Stimulated activated naive CD4-positive, alpha-beta T cell treated with Interleukin-2 at 50 U/mL for 16 hours (primary cell): ENCODE measurements at places on chromosomes 7 and 10.

DNA sequence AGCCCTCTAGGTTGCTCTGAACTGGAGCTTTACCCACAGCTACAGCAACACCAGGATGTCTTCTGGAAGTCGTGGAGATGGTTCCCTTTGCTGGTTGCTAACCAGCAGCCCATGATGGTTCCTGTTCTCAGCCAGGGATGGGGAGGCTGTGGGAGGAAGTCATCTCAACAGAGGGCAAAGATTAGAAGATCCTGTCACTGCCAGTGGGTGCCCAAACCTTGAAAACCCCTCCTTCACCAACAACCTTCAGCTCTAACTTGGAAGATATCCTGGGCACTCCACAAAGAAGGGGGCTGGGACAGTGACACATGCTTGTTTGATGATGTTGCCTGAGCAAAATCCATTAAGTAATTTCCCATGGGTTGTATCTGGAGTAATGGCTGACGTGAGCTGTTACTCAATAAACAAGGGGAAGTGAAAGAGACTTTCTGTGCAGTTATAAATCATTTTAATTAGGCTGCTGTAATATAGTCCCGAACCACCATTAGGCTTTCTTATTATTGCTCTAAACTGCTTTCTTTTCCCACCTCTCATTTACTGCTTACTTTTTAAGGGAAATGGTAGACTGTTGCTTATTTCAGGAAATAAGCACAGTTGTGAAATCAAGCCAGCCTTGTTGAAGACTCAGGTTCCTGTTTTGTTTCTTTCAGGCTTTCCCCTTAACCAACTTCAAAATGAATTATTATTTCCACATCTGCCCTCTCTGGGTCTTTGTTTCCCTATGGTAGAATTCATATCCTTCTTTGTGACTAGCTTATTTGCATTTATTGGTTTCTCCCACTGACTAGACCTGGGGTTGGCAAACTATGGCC, 124.8 kb downstream of the PPP1R17 start:
- DNase-seq, result no peak

DNA sequence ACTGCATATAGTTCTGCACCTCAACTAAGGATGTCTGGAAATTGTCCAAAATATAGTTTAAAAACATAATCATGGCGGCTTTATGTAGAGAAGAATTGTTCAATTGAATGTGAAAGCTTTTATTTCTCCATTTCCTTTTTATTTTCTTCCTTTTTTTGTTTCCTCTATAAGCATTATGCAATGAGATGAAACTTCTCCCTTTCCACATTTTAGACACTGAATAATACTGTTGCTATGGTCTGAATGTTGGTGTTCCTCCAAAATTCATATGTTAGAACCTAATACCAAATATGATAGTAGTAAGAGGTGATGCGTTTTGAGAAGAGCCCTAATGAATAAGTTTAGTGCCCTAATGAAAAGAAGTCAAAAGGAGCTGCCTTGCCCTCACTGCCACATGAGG, 175.0 kb downstream of the RNLS start:
- no peak for DNase-seq

DNA sequence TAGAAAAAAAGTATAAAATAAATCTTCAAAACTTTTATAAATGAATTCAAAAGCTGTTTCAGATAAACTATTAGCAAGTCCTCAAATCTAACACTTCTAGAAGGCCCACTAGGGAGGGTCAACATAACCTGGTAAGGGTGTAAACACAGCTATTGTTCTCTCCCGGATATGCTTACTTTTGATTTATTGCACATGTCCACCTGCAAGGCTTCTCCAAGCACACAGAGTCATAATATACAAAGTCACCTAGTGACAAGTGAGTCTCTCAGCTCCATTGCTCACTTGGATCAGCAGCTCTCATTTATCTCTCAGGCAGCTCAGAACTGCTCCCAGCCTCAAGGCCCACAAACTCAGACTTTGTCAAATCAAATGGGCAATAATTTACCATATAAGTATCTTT, 44.0 kb upstream of the COL1A2 start:
- DNase-seq, result no peak

GRCh38 chr7:33645104-33645503, 260.2 kb upstream of the BMPER start:
- no peak for DNase-seq

GRCh38 chr7:88919478-88920131, 124.1 kb upstream of the TEX47 start:
- no peak for DNase-seq

DNA sequence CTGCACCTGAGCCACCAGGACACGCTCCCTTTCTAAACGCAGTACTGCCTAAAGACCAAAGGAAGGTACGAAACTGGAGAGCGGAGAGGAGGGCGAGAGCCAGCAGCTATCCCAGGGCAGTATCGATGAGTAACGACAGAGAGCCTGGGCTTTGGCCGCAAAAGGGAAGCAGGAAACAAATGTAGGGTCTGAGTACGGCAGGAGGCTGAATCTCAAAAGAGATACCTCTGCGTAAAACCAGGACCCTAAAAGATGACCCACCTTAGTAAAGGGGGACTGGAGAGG, 20.4 kb downstream of the PARP12 start:
- DNase-seq, result no peak

DNA sequence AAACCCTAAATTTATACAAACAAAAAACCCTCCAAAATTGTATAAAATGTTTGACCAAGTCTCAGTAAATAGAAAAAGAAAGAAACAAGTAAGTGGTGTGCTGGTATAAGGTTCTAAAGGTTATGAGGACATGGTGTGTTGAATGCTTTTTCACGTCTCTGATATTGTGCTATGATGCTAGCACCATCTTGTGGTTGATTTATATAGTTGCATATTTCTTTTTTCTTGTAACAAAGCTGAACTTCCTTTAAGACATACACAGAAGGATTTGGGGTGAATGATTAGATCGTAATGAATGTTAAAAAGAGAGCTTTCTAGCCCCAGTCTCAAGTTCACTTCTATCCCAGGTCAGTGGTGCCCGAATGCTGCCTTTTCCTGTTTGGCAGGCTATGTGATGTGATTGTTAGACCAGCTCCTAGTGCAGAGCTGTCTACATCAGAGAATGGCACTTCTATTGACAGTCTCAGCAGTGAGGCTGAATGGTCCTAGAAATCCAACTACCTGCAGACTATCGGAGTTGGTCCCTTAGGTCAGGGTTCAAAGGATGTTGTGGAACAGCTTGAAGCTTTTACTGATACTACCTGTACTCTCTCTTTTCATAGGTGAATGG, 25.0 kb downstream of the VTI1A start:
- no peak for DNase-seq

- no peak for DNase-seq
These were observed 121.7 kb downstream of the EVX1 start for GRCh38 chr7:27364344-27364758.

DNA sequence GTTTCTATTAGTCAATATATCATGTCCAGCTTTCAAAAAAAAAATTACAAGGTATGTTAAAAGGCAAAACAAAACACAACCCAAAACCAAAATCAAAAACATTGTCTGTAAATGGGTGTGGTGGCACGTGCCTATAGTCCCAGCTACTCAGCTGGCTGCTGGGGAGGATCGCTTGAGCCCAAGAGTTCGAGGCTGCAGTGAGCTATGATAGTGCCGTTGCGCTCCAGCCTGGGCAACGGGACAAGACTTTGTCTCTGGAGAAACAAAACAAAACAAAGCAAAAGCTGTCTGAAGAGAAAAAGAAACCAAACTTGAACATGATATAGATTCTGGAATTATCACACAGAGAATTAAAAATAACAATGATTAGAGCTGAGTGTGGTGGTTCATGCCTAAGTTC, 10.3 kb upstream of the CPA5 start:
- DNase-seq, result no peak

DNA sequence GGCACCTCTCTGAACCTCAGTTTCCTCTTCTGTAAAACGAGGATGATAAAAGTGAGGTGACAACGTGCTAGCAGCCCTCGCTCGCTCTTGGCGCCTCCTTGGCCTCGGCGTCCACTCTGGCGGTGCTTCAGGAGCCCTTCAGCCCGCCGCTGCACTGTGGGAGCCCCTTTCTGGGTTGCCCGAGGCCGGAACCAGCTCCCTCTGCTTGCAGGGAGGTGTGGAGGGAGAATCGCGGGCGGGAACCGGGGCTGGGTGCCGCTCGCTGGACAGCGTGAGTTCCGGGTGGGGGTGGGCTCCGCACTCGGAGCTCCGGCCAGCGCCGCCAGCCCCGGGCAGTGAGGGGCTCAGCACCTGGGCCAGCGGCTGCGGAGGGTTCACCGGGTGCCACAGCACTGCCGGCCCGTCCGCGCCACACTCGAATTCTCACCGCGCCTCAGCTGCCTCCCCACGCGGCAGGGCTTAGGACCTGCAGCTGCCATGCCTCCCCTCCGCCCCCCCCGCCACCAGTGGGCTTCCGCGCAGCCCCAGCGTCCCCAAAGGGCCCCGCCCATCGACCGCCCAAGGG, 24.3 kb upstream of the ACSL5 start:
- no peak for DNase-seq

GRCh38 chr7:6290319-6290741, 17.9 kb upstream of the CYTH3 start:
- DNase-seq, result no peak

GRCh38 chr10:128059266-128059981, 66.8 kb downstream of the MKI67 start:
- no peak for DNase-seq

DNA sequence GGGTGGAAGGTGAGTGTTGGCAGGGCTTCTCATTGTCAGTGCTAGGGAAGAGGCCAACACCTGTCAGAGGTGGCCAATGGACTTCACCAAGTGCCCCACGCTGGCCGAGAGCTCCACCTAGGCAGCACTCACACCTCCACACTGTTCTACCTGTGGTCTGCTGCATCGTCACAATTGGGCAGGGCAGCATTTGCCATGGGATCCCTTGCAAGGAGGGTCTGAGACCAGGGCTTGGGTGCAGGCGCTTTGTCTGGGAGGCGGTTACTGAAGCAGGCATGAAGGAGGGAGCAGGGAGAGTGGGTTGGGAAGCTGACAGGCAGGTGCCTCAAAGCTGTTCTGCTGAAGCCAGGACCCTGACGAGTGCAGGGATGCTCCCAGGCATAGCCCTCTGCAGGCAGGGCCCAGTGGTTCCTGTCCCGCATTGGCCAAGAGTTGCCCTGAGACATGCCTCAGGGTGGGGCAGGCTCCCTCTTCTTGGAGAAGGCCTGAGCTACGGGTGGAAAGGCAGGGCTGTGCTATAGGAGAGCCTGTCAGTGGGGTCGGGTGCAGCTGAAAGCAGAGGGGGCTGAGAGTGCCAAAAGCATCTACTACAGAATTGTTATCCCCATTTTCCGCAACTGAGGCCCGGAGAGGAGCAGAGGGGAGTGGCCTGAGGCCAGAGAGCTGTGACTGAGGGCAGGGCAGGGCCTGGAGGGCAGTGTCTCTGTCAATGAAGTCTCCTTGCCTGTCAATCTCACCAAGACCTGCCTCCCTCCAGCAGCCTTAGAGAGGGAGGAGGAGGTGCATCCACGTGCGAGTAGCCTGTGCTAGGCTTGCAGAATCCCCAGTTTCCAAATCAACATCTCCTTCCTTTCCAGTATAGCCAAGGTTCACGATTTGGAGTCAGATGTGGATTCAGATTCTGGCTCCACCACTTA, 4.0 kb downstream of the RBP3 start:
- DNase-seq, result no peak

GRCh38 chr10:120409816-120410215, 47.2 kb upstream of the PLPP4 start:
- DNase-seq, result no peak

DNA sequence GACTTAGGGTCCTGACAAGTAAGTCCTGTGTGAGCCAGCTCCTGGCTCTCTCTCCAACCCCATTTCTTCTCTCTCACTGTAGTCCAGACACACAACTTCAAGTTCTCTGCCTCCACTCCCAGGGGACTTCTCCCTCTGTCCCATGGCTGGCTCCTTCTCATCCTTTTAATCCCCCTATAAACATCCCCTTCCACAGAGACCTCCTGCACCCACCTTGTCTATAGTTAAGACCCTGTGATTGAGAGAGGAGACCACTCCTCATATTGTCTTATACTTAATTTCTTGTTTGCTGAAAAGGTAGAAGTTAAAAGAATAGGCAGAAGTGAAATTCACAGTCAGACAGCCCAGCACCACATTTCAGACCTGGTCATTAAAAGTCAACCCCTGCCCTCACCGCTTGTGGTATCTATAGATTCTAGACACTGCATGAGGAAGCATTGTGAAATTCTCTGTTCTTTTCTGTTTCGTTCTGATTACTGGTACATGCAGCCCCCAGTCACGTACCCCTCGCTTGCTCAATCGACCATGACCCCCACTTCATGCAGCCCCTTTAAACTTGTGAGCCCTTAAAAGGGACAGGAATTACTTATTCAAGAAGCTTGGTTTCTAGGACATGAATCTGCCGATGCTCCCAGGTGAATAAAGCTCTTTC, 125.6 kb upstream of the FRMD4A start:
- no peak for DNase-seq

DNA sequence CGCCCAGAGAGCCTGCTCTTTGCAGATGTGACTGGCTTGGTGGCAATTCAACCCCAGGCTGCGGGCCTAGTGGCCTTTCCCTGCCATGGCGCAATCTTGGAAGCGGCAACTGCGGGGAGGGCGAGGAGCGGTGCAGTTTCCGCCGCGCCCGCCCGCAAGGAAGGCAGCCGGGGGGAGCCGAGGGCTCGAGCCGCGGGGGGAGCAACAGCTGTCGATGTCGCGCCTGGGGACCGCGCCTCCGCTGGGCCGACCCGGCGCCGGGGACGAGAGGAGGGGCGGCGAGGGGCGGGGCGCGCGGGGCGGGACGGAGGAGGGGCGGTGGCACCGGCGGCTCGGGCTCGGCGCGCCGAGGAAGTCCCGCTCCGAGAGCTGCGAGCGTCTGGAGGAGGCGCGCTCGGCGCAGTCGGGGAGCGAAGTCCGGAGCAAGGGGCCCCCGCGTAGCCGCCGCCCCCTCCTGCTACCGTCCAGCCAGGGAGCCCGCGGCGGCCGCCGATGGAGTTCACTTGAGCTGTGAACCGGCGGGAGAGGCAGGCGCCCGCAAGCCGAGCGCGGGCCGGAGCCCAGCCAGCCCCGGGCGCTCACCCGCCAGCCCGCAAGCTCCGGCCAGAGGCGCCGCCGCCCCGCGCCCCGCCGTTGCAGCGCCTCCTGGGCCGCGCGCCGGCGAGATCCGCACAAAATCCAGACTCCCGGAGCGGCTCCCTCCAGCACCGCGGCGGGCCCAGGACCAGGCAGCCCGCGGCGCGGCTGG, 438.1 kb upstream of the GALNT17 start:
- peak; percentile 25 for DNase-seq

- no peak for DNase-seq
These were observed 406.6 kb downstream of the HTR7 start for GRCh38 chr10:90451283-90451682.
